ENCODE measurements at places on chromosomes 7 and 10.

DNA sequence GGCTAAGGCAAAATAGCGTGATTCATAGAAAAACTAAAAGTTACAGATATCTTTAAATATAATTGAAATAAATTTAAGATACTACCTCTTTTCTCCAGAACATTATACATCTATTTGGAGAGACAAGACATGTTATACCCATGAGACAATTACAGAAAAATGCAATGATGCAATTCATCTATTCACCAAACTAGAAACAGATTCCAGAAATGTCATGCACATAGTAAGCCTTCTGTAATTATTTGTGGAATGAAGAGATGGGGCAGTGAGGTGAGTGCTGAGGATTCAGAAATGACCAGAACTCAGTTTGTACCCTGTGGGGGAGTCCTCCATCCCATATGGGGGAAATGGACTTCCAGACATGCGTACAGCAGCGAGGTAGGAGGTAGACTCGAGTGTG is 99.4 kb downstream of the MKX start:
- DNase-seq = no peak

- DNase-seq = no peak
These were observed 26.9 kb upstream of the VWA2 start for GRCh38 chr10:114212153-114212552.

DNA sequence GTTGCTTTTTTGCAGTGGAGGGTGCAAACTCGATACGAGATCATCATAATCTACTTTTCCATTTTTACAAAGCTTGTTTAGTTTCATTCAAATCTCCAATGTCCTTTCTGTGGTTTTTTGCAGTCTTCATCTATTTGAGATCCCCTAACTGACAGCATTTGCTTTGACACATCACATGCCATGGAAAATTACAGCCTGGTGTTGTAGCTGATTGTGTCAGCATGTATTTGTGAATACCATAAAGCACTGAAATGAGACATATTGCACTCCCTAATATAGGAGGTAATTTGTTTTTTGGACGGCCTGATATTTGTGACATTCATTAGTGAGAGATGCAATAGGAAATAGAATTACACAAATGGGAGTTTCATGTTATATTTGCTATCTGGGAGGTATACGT is 620.8 kb downstream of the KCNMA1 start:
- DNase-seq = no peak

- no peak for DNase-seq
These were observed 8.6 kb downstream of the PSAP start for GRCh38 chr10:71842422-71842821.

DNA sequence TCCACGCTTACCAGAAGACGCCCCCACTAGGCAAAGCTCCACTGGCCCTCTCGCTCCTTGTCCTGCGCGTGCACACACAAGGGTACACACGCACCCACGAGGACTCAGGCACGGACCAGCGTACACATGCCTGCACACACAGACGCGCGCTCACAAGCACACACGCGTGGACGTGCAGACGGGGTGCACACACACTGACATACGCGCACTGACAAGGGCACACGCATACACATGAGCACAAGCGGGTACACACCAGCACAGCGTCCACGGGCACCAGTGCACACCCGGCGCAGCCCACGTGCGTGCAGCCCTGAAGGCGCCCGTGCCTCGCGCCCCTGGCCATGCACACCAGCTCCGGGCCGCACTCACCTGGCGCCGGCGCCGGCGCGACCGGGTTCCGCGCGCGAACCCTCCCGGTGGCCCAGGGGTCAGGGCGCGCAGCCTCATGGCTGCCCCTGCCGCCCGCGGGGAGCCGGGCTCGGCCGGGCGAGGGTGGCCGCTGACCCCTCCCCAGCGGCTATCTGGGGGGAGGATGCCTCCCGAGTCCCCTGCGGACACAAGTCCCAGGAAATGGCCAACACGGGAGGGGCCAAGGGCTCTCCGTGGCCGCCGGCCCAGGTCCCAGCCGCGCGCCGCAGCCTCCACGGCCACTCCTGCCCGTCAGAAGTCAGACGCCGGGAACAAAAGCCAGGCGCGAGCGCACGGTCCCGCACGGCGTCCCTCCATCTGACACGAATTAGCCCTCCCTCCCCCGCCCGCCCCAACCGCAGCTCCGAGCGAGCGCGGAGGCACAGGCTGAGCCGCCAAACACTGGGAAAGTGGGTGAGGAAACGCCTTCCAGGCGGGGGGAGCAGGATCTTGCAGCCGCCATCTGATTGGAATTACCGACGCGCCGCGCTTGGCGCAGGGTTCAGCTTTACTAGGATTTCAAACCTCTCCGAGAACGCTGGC is 45.0 kb downstream of the TNS3 start:
- DNase-seq = no peak

- no peak for DNase-seq
These were observed 19.0 kb downstream of the LDB1 start for GRCh38 chr10:102101152-102101551.

GRCh38 chr7:149870701-149871483 is 2.9 kb upstream of the ATP6V0E2 start:
- no peak for DNase-seq

DNA sequence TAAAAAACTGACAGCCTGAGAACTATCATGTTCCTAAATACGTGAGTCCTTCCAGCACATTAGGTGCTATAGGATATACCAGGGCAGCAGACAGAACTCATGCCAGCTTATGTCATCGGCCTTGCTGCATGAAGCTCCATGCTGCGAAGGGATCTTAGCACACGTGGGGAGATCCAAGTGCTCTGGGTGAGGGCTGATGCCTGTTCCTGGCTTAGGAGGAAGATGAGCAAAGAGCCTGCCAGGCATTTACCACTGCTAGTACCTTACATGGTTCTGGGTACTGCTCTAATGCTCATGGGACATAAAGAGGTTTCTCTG is 43.2 kb downstream of the SVIL start:
- no peak for DNase-seq

- DNase-seq = no peak
These were observed 32.6 kb downstream of the TBATA start for GRCh38 chr10:70752571-70752970.

- DNase-seq = no peak
These were observed 630.3 kb upstream of the POT1 start for GRCh38 chr7:125559921-125560320.

DNA sequence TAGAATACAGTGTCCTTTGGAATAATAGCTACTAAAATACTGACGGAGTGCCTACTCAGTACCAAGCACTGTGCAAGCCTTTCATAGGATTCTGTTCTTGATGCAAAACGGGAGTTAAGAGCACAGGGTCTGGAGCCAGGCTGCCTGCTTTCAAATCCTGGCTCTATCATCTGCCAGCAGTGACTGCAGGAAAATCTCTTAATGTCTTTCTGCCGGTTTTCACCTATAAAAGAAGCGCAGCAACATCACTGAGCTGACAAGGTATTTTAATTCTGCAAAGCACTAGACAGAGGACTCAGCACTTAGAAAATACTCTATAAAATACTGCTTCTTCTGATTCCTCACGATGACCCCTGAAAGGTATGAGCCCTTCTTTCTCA is 659 bp downstream of the FIGNL1 start:
- DNase-seq = no peak

GRCh38 chr7:104982308-104983075 is 31.5 kb upstream of the KMT2E start:
- DNase-seq = no peak

DNA sequence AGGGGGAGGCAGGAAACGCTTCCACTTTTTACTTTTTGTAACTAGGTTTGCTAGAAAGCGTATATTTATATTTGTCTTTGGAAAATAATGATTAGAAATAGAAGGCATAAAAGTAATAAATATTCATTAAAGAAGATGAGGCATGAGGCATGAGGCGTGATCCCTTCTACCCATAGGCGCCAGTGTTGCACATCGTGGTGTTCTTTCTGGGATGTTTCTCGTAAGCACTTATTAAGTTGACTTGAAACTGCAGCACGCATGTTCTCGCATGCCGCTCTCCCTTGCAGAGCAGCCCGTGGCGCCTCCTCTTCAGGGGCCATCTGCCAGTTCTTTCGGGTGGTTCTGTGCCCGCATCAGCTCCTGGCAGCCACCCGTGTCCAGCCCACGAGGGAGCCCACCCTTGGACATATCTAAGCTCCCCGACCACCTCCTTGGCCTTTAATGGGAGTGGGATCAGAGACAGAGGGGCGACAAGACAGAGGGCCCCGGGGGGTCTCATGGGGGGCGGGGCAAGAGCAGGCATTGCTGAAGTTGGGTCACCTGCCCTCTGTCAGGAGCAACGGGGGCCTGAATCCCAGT is 28.5 kb upstream of the CSGALNACT2 start:
- DNase-seq = no peak

- DNase-seq = no peak
These were observed 7.6 kb upstream of the SYPL1 start for GRCh38 chr7:106119719-106120118.

DNA sequence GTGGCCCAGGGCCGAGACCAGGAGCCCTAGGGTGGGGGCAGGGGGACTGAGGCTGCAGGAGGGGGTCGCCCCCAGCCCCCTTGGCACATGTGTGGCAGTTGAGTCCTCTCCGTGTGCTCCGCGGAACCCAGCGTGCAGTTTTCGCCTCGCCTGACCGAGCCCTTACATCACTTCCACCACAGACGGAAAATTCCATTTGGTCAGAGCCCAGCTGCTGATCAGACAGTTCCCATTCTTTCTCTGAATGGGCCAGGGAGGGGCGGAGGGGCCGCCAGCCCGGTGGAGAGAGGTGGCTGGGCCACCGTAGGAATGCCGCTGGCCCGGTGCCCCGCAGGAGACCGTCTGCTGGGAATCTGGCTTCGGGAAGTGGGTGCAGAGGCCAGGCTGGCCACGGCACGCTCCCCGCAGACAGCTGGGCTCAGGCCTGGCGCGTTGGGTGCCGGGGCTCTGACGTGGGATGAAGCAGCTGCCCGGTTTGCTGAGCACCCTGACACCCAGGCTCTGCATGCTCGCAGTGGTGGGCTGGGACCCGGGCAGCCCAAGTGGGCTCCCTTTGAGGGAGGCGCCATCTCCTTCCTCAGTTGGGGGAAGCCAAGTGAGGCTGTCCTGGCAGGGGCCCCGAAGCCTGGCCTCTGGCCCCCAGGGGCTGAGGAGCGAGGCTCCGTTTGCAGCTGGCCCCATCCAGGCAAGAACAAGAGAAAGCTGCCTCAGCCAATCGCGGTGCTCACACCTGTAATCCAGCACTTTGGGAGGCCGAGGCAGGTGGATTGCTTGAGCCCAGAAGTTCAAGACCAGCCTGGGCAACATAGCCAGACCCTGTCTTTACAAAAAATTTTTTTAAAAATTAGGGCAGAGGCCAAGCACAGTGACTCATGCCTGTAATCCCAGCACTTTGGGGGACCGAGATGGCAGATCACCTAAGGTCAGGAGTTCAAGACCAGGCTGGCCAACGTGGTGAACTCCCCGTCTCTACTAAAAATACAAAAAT is 9.9 kb downstream of the TTYH3 start:
- DNase-seq = no peak

DNA sequence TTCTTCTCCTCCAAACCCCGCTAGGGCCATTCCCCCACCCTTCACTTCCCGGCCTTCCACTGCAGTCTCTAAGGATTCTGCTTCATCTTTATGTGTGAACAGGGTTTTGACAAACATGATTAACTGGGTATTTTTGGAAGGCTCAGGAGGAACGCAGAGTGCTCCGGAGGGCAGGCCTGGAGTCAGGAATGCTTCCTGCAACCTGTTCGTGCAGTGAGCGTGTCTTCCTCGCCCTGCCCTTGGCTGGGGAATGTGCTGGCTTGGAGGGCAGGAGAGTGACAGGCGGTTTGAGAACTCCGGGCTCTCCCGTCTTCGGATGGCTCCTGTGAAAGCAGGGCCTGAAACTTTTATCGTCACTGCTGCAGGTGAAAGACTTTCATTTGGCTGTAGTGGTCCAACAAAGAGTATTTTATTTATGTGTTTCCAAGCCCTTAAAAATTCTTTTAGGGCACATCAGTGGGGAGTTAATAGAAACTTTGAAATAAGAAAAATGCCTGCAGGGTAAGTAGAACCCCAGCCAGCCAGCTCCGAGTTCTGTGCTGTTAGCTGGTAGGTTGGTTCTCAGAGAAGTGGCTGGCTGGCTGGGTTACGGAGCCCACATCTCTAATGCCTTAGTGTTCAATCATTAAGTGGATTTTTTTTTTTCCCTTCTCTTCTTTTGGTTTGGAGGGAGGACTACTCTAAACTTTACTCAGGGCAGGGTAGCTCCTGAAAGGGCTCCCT is 51.0 kb downstream of the TCF7L2 start:
- DNase-seq = no peak

DNA sequence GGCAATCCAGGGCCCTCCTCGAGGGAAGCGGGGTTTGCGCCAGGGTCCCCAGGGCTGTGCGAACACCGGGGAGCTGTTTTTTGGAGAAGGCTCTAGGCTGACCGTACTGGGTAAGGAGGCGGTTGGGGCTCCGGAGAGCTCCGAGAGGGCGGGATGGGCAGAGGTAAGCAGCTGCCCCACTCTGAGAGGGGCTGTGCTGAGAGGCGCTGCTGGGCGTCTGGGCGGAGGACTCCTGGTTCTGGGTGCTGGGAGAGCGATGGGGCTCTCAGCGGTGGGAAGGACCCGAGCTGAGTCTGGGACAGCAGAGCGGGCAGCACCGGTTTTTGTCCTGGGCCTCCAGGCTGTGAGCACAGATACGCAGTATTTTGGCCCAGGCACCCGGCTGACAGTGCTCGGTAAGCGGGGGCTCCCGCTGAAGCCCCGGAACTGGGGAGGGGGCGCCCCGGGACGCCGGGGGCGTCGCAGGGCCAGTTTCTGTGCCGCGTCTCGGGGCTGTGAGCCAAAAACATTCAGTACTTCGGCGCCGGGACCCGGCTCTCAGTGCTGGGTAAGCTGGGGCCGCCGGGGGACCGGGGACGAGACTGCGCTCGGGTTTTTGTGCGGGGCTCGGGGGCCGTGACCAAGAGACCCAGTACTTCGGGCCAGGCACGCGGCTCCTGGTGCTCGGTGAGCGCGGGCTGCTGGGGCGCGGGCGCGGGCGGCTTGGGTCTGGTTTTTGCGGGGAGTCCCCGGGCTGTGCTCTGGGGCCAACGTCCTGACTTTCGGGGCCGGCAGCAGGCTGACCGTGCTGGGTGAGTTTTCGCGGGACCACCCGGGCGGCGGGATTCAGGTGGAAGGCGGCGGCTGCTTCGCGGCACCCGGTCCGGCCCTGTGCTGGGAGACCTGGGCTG is 26.0 kb downstream of the PRSS2 start:
- no peak for DNase-seq

GRCh38 chr7:34075523-34076370 is 170.4 kb downstream of the BMPER start:
- no peak for DNase-seq

GRCh38 chr10:101091546-101092290 is 29.9 kb downstream of the KAZALD1 start:
- no peak for DNase-seq

- no peak for DNase-seq
These were observed 423 bp downstream of the BAZ1B start for GRCh38 chr7:73521636-73522104.

- DNase-seq = no peak
These were observed 169.4 kb upstream of the EEPD1 start for GRCh38 chr7:35983626-35984025.

DNA sequence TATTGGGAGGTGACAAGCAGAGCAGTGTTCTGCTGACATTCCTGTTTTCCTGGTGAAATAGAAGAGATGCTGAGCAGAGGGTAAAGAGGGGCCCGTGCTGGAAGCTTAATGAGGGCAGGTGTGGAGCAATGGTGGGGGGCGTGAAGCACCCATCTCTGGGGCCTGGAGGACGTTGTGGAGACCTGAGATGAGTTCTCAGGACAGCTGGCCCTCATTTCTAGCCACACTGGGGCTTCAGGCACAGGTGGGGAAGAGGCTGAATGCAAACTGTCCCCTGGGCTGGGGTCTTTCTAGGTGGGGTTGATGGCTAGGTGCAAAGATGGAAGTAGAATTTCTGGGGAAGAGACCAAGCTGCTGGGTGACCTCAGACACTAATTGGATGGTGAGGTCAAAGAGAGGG is 274.2 kb upstream of the TCERG1L start:
- no peak for DNase-seq
